ENCODE measurements at places on chromosomes 3 and 15.

DNA sequence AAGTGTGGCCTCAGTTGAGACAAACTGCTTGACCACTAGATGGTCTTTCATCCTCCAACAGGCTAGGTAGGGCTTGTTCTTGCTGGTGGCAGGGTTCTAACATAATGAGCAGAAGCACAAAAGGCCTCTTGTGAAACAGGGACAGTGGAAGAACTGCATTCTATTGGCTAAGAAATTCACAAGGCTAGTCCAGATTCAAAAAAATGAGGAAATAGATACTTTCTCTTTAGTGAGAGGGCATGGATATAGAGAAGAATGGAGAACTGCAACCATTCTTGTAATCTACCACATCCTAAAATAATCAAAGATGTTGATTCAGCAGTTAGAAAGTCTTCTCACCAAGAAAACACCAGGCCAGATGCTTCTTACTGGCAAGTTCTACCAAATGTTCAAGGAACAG, 143.7 kb upstream of the LRIG1 start:
- no peak for DNase-seq

DNA sequence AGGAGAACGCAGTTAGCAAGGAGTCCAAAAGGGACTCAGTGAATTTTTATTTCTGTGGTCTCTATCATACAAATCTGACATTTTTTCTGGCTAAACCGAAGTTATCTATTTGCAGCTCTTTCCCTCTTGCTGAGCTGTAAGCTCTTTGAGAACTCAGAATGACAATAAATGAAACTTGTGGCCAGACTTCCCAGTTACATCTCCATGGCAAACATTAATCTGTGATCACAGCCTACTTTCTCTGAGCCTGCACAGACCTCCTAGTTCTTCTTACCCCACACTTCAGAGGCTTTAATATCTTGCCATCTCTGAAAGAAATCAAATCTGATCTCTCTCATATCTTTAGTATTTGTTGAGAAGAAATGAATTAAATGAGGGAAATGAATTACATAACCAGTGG, 58.0 kb downstream of the PLD1 start:
- DNase-seq, result no peak

DNA sequence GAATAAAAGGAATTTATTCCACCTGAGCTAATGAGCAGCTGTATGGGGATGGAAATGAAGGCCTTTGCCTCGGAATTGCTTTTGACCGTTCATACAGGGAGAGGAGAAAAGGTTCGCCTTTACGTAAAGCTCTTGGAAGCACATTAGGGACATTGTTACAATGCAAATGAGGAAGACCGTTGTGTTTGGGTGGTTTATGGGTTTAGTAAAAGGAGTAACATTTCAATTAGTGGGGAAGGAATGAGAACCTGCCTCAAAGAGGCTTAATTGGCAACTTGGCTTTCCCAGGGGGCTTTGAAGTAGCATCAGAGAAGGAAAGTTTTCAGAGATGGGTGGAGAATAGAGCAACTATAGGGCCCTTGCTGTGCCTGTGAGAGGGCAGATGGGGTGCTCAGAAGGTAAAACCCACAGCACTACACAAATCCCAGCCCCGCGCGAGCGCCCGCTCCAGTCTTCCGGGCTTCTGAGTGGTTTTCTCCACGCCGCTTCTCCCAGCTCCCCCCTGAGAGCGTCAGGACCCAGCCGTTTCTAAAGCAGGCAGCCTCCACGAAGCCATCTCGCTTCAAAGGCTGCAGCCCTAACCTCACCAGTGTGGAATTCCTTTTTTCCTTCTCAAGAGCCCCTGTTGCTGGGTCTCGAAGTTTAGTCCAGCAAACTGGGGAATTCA, 192.0 kb upstream of the HES1 start:
- no peak for DNase-seq

- DNase-seq, result no peak
Observed at GRCh38 chr15:39942753-39943150, 8.8 kb downstream of the EIF2AK4 start.

- no peak for DNase-seq
Observed at GRCh38 chr15:38028869-38029268, 94.4 kb downstream of the TMCO5A start.

- no peak for DNase-seq
Observed at GRCh38 chr15:92817339-92817886, 82.7 kb upstream of the CHD2 start.

DNA sequence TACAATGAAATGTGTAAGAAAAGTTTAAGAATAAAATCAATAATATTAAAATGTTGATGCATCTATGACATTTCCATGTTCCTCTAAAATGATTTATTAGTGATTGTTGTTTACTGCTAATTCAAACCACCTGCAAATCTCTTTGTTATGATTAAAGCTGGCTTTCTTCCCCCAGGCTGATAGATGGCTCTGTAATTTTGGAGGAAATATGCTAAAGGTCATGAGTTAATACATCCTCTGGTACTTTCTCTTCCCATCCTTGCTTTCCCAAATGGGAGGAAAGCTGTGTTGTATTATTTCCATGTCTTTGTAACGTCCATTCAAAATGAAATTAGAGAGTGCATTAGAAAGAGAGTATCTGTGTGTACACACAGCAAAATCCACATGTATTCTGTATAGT, 139.5 kb upstream of the TMCO5A start:
- no peak for DNase-seq

All from hepatocyte (in vitro differentiated cells).